ENCODE measurements at places on chromosomes 5 and 9. TPM values are rescaled to one million over a fixed set of nuclear protein-coding genes. Genes with fewer than 3 reads are reported as not detected.

Gene TRIP13
- total RNA-seq, result 65.9 TPM

Gene CDKN2B
- 8.8 TPM for total RNA-seq

Gene FOXD4
- 0.52 TPM for total RNA-seq

- DNase-seq, result peak; percentile 26
Observed at GRCh38 chr5:100647461-100648230, 112.5 kb downstream of the FAM174A start.

GRCh38 chr9:80074439-80074838 lies 502.7 kb downstream of the TLE4 start:
- DNase-seq, result no peak
